A549 treated with dexamethasone at 1 μM for 4 hours (cell line): ENCODE measurements at places on chromosomes 5 and 9. TPM values are rescaled to one million over a fixed set of nuclear protein-coding genes. Genes with fewer than 3 reads are reported as not detected.

Gene GADD45G
- 0.36 to 0.52 TPM (median 0.45 TPM) in 5 replicates for total RNA-seq

Gene DMRT3
- total RNA-seq, result not detected in 5 replicates

Gene CFAP157
- total RNA-seq, result 0.05 to 0.11 TPM (median 0.09 TPM) in 4 of 5 replicates, not detected in the other

Gene CEMIP2
- 80.2 to 91.0 TPM (median 81.3 TPM) in 5 replicates for total RNA-seq

Gene IPO11
- total RNA-seq, result 15.1 to 20.2 TPM (median 17.9 TPM) in 5 replicates

Gene AQP3
- 18.7 to 34.8 TPM (median 28.9 TPM) in 5 replicates for total RNA-seq

Gene OR1J1
- total RNA-seq, result not detected in 5 replicates

Gene BHMT2
- total RNA-seq, result not detected in 5 replicates

Gene TCF7
- total RNA-seq, result 9.6 to 13.2 TPM (median 12.5 TPM) in 5 replicates

Gene ABLIM3
- total RNA-seq, result 16.8 to 25.1 TPM (median 21.0 TPM) in 5 replicates

Gene OLFML2A
- total RNA-seq, result 25.8 to 43.1 TPM (median 34.4 TPM) in 5 replicates

Gene HINT1
- total RNA-seq, result 398 to 558 TPM (median 413 TPM) in 5 replicates

Gene YTHDC2
- total RNA-seq, result 5.8 to 8.9 TPM (median 7.6 TPM) in 5 replicates

Gene PCDHA11
- total RNA-seq, result 0.07 to 0.34 TPM (median 0.11 TPM) in 5 replicates

Gene SPINK6
- 0.27 to 1.4 TPM (median 0.39 TPM) in 5 replicates for total RNA-seq

Gene SEC61B
- 295 to 331 TPM (median 298 TPM) in 5 replicates for total RNA-seq

Gene WDR55
- 24.6 to 32.8 TPM (median 31.8 TPM) in 5 replicates for total RNA-seq

Gene C6
- not detected in 5 replicates for total RNA-seq

Gene C1QTNF3
- total RNA-seq, result 0.12 to 0.24 TPM (median 0.17 TPM) in 4 of 5 replicates, not detected in the other

Gene BTF3
- total RNA-seq, result 1,070 to 1,281 TPM (median 1,146 TPM) in 5 replicates

Gene CDKN2AIPNL
- 39.2 to 46.6 TPM (median 45.7 TPM) in 5 replicates for total RNA-seq

Gene PAEP
- total RNA-seq, result 0.14 to 0.45 TPM (median 0.36 TPM) in 5 replicates

Gene LTC4S
- total RNA-seq, result 0.18 to 0.27 TPM (median 0.21 TPM) in 4 of 5 replicates, not detected in the other

Gene FSTL4
- 4.2 to 6.0 TPM (median 4.9 TPM) in 5 replicates for total RNA-seq

Gene SPATA31D4
- not detected in 5 replicates for total RNA-seq

Gene POLR3G
- total RNA-seq, result 15.3 to 18.8 TPM (median 16.7 TPM) in 5 replicates

Gene SPINK4
- not detected in 5 replicates for total RNA-seq

Gene FIBCD1
- total RNA-seq, result 11.8 to 23.1 TPM (median 20.8 TPM) in 5 replicates

Gene TEK
- total RNA-seq, result 0.13 to 0.25 TPM (median 0.18 TPM) in 5 replicates

Gene WHRN
- 4.0 to 8.9 TPM (median 7.4 TPM) in 5 replicates for total RNA-seq

Gene IFNA13
- not detected in 5 replicates for total RNA-seq

Gene OTULINL
- total RNA-seq, result 20.3 to 28.8 TPM (median 27.0 TPM) in 5 replicates

Gene SYK
- total RNA-seq, result 0.02 to 0.16 TPM (median 0.05 TPM) in 5 replicates

Gene HCN1
- not detected in 5 replicates for total RNA-seq

Gene ADGRD2
- total RNA-seq, result not detected in 5 replicates

Gene GDNF
- 0.02 to 0.06 TPM (median 0.05 TPM) in 4 of 5 replicates, not detected in the other for total RNA-seq

Gene PCDHGA10
- total RNA-seq, result 0.02 TPM in 2 of 5 replicates, not detected in the others

Gene MACIR
- 16.0 to 19.9 TPM (median 18.0 TPM) in 5 replicates for total RNA-seq

Gene SOHLH1
- 0.06 to 0.11 TPM in 2 of 5 replicates, not detected in the others for total RNA-seq

Gene IGFBPL1
- total RNA-seq, result 1.7 to 3.1 TPM (median 2.5 TPM) in 5 replicates

Gene PGM5
- total RNA-seq, result 0.06 TPM in 1 of 5 replicates, not detected in the others

Gene MELK
- 71.7 to 81.6 TPM (median 74.9 TPM) in 5 replicates for total RNA-seq

Gene RNF183
- 0.07 to 0.17 TPM (median 0.11 TPM) in 3 of 5 replicates, not detected in the others for total RNA-seq

Gene CDC23
- total RNA-seq, result 23.2 to 30.2 TPM (median 28.1 TPM) in 5 replicates

Gene KCNN2
- 0.09 to 0.16 TPM (median 0.12 TPM) in 5 replicates for total RNA-seq
